ENCODE measurements at places on chromosomes 11 and 22.

- DNase-seq = no peak
These were observed 451.6 kb upstream of the CADM1 start for GRCh38 chr11:115955803-115956202.

DNA sequence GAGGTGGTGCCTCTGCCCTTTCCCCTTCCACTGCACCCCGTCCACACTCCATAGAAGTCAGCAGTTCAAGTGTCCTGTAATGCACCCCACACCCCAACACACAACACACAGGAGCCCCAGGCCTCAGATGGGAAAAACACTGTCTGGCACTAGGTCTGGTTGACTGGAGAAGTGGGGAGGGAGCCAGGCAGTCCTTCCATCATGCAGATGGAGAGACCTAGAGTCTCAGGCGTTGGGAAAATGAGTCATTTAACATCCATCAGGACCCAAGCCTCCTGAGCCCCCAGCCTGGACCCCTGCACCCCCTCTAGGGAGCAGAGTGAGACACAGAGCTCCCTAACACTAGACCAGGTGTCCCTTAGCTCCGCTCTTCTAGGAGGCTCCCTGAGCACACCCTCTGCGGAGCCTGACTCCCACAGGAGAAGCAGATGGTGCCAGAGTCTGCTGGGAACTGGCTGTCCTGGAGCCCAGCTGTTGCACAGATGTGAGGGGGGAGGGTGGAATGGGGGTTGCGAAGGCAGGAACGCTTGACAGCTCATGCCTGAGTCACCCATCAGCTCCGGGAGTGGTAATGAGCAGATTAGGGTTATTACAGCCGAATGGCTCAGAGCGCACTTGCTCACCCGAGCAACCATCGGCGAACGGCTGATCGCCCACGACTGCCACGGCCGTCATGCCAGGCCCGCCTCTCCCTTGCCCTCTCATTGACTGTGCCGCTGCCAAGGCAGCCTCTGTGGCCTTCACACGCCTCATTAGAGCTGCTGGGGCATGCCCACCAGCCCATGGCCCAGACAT lies 22.1 kb upstream of the SYT7 start:
- no peak for DNase-seq

DNA sequence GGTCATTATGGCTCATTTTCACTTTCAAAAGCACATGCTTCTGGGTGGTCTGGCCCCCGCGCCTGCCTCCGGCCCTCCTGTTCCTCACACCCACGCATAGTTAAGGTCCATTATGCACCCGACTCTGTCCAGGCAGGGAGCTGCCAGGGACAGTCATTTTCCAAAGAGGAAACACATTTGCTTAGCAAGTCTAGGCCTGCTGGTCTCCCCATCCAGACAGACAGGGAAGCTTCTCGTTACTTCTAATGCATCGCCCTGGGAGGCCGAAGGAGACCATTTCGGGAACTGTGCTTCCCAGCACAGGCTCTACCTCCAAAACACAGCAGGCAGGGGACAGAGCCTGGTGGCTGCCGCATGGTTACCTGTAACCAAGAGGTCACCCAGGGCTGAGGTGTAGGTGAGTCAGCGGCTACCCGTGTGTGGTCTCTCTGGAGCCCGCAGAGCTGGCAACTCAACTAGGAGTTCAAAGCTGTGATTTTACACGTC lies 87.1 kb upstream of the SHANK2 start:
- no peak for DNase-seq

- DNase-seq = no peak
These were observed 7.2 kb downstream of the CRELD2 start for GRCh38 chr22:49925525-49926128.

GRCh38 chr11:68940651-68941323 lies 37.1 kb downstream of the IGHMBP2 start:
- DNase-seq = no peak

DNA sequence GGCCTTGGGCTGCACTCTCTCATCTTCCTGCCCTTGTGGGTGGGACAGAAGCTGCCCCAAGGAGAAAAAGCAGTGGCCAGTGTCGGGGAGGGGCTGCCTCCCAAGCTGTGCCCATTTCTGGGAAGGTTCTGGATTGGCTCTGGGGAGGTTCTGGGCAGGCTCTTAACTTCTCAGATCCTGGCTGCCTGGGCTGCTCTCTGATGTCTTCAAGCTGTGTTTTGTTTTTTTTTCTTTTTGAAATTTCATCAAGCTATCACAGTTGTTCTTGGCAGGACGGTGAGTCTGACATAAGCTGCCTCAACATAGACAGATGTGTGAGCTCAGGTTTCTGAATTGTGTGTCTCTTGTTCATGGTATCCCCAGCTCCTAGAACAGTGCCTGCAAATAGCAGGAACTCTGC lies 1032.0 kb downstream of the BRD1 start:
- DNase-seq = no peak

DNA sequence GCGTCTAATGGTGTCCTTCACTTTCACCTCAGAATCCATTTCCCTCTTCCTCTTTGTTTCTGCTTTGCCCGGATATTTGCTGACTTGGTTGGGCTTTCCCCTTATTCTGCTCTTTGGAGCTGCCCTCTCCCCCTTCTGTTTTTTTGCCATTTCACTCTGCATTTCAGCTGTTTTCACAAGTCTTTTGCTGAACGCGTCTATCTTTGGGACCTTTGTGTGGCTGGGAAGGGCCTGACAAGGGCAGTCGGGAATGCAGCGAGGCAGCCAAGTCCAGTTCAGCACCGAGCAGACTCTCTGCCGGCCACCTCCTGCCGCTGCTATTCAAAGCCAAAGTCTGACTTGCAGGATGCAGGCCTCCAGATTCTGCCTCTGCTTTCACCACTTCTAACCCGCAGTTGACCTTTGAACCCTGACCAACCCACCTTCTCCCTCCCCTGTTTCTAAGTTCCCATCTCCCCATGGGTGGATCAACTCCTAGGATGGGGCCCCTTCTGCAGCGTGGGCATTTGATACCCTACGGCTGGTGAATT lies 38.2 kb downstream of the FEZ1 start:
- DNase-seq = no peak

DNA sequence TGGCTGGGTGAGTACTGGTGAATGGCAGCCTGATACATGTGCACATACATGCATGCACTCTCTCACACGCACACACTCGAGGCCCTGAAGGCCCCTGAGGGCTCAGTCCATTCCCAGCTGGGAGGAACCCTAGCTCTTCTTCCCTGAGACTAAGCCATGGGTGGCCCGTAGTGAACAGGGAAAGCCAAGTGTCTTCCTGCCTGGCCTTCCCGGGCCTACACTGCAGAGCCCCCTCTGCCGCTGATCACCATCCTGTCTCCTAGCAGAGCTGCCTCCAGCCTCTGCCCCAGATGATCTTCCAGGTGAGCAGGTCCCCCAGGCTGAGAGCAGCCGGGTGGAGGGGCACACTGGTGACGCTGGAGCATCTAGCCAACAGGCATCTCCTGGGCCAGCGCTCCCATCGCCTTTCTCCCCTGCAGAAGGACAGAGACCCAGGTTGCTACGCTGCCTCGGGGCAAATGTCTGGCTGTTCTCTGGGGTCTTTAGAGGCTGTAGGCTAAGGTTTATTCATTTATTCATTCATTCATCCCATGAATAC lies 57.3 kb downstream of the CD82 start:
- no peak for DNase-seq

DNA sequence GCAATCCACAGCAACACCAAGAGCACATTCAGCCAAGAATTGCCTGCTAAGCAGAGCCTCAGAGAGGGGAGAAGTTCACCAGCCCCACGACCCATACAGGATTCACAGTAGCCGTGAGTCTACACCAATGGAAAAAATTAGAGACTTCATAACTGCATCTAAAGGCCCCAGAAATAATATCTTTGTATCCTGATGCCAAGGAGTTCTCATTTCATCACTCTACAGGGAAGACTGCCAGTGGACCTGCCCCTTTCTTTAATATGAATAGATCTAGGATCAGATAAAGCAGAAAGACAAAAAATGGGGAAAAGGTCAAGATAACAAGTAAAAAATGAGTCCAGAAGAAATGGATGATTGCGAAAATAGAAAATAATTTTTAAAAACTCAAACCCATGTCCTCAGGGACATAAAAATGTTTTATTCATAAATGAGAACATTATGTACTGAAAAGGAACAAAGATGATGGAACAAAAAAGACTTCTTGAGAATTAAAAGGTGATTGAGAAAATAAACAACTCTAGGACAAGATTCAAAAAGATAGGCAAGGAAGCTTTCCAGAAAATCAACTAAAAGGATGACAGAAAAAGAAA lies 9.5 kb downstream of the APOL3 start:
- DNase-seq = no peak

DNA sequence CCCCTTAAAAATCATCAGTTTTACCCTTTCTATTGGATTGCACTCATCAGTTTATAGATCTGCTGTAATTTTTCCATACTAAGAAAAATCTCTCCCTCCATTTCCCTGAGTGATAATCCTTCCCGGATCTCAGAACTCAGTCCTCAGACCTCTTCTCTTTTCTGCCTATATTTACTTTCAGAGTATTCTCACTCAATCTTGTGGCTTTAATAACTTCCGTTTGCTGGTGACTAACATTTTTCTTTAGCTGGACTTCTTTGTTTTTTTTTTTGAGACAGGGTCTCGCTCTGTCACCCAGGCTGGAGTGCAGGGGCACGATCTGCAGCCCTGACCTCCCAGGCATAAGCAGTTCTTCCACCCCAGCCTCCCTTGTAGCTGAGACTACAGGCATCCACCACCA lies 10.4 kb downstream of the ATXN10 start:
- no peak for DNase-seq

- DNase-seq = no peak
These were observed 14.5 kb upstream of the P4HA3 start for GRCh38 chr11:74325649-74326645.

DNA sequence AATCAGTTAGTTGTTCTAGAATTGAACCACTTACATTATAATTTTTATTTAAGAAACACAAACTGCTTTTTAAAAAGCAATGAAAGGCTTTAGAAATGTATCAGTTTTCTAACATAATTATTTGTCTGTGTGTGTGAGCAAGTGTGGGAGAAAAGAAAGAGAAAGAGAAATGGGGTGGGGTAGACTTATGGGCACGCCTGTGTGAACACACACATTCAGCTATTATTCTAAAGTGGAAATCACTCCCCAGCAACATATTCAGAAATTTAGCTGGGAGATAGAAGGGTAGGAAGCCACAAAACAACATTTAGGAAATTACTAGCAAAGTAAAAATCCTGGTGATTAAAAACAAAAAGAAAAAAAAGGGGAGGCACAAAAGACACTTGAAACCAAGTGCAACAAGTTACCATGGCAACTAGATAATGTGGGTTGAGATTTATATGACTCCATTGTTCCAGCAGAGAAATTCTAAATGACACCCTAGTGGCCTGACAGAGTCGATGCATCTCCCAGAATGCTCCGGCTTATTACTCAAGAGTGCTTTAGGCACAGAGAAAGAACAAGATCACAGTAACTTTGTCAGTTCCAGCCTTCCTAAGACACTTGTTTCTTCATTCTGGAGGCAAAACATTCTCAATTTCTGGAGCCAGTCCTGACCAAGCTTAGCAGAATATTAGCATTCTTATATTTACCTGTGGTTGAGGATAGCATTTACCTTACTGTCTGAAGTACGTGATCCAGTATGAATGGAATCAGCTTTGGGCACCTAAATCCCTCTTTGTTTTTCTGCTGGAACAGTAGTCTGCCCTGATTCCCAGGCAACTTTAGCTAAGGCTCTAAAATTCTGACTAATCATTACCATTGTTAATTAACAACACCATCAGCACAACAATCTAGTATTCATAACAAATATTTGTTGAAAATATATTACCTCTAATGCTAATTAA lies 444.4 kb downstream of the DLG2 start:
- DNase-seq = no peak

- DNase-seq = no peak
These were observed 39.2 kb downstream of the KMT5B start for GRCh38 chr11:68173926-68174325.

- no peak for DNase-seq
These were observed 442 bp downstream of the COPB1 start for GRCh38 chr11:14499178-14499559.

- no peak for DNase-seq
These were observed 7.5 kb upstream of the KCNJ11 start for GRCh38 chr11:17395978-17396377.

GRCh38 chr11:95412074-95412473 lies 181.1 kb upstream of the SESN3 start:
- no peak for DNase-seq

- DNase-seq = no peak
These were observed 119.5 kb downstream of the ENTHD1 start for GRCh38 chr22:39773976-39774539.

DNA sequence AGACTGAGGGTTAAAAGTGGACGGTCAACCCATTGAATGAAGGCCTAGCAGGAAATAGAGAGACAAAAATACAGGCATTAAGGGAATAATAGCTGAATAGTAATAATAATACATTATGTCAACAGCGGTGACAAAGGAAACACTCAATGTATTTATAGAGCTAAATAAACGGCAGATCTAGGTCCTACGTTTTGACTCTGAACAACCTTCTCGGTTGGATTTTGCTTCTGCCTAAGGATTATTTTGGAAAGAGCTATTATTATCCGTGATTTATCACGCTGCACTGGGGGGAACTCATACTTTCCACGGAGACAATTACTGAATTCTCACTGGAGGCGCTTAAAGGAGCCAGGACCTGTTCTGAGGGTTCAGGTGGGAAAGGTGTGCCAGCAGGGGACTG lies 118.2 kb upstream of the KIRREL3 start:
- no peak for DNase-seq

DNA sequence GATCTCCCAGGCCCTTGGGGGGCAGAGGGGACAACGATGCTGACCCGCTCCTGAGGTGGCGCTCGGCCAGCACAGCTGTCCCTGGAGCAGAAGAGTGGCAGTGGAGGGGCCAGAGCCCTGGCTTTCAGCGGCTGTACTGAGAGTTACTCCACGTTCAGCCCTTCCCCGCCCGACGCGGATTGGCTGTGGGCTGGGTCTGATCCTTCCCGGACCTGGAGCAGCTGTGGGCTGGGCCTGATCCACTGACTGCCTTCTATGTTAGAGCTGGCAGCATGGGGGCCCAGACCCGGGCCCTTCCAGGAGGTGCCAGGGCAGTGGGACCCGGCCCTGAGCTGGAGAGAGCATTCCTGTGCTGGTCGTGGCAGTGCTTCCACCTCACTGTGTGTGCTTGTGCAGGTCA lies 27.8 kb downstream of the YWHAH start:
- no peak for DNase-seq

GRCh38 chr22:32544953-32545558 lies 70.4 kb downstream of the FBXO7 start:
- DNase-seq = no peak

GRCh38 chr11:64996710-64997380 lies at the start of gene BATF2:
Gene BATF2 (minus strand): TSS chr11:64996971. CDS start chr11:64996914, 57 bp downstream.
- DNase-seq = no peak

DNA sequence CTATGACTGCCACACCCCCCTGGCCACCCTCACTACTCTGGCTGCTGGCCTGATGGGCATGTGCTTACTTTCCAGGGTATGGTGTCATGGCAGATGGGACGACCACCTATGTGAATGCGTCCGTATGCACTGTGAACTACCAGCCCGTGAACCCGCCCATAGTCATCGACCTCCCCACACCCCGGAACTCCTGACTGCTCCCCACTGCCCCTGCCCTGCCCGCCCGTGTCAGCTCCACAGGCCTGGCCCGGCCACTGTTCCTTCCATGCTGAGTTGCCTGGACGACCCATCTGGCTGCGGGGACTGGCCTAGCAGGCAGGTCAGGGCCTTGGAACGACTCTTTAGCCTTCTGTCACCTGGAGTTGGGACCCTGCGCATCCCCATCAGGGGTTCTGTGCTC lies 93.6 kb downstream of the MPPED1 start:
- DNase-seq = no peak
